ENCODE measurements at places on chromosomes 12 and 14.

DNA sequence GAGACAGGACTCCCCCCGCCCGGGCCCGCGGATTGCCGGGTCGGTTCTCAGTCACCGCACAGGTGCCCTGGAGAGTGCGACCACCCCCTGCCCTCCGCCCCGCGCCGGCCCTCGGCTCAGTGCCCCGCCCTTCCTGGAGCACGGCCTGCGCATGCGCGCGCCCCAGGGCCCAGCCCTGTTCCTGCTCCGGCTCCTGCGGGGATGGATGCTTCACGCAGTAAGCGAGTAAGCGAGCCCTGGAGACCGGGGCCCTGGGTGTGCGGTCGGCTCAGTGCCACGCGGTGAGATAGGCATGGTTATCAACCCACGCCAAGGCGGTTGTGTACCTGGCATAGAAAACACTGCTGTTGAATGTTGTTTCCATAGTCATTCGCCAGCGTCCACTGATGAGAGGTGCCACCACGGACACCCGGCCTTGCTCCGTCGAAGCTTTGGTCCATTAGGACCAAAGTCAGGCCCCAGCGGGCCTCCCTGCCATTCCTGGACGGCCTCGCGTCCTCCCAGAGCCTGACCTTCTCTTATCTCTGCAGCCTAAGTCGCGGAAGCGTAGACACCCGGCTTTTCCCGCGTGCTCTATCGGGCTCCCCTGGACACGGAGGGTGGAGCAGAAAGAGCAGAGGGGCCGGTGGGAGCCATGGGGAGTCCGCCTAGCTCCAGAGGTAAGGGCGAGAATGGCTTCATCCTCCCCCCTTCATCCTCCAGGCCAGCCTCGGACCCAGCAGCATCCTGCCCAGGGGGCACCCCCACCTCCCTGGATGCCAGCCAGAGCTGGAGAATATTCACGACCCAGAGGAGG lies 90.6 kb downstream of the PAPOLA start:
- DNase-seq = no peak

DNA sequence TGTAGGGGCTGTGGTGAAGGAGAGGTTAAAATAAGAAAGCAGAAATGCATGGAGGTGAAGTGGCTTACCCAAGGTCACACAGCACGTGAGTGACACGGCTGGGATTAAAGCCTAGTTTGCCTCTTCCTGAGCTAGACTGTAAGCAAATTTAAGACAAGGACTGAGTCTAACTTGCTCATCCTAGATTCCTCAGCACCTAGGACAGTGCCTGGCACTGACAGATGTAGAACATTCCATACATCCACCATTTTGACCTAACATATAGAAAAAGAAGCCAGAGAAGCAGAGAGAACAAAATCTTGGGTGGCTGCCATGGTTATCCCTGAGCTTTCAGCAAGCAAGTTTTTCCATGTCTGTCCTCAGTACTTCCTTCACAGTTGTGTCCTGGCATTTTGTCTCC lies 110.5 kb downstream of the PAH start:
- no peak for DNase-seq

- DNase-seq = no peak
Observed at GRCh38 chr14:71742485-71742884, 189.7 kb upstream of the RGS6 start.

- no peak for DNase-seq
Observed at GRCh38 chr12:19852100-19852855, 413.0 kb downstream of the AEBP2 start.

- DNase-seq = no peak
Observed at GRCh38 chr12:15334225-15334624, 11.9 kb downstream of the PTPRO start.

Measured in NCI-H2081 treated with DMSO at 0.1 percent for 48 hours (cell line).